Cerebellum (tissue), 4 donors: ENCODE measurements at places on chromosomes 7 and 10. TPM values are rescaled to one million over a fixed set of nuclear protein-coding genes. Genes with fewer than 3 reads are reported as not detected.

DNA sequence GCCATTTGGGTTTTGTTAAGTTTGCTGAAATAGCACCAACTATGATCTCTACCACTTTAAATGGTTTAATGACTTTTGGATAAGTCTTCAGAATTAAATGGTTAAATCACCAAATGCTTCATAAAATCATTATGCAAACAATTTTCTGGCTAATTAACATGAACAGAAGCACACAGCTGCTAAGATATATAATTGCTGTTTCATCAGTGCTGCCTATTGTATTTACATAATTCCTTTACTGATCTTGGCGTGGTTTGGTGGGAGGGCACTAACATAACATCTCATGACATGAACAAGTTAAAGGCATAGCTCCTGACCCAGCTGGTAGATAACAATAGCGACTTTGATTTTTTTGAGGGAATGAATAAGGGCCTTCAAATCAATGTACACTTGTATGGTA lies 94.1 kb downstream of the FZD1 start:
- DNase-seq = no peak

DNA sequence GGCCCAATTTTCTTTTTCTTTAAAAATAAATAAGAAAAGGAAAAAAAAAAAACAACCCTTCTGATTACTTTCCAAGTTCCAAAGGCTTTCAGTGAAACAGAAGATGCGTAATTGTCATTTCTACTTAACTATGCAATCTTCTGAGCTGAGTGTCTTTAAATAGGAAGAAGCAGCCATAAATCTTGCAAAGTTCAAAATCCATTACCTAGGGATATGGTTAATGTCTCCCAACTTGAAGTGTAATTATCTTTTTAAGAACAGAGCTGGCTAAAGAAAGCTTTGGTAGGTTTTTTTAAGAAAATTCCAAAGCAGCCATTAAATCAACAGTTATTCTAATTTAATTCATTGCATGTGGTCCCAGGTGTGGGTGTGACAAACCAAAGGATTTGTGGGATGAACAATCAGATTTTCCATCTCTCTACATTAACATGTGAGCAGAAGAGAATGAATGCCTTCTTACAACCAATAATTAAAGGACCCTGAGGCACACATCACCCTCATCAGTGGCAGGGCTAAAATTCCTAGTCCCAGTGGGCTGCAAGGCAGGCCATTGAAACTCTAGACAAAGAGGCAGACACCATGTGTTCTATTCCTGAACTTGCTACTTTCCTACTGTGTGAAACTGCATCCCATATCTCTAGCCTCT lies 419.2 kb downstream of the REEP3 start:
- no peak for DNase-seq

DNA sequence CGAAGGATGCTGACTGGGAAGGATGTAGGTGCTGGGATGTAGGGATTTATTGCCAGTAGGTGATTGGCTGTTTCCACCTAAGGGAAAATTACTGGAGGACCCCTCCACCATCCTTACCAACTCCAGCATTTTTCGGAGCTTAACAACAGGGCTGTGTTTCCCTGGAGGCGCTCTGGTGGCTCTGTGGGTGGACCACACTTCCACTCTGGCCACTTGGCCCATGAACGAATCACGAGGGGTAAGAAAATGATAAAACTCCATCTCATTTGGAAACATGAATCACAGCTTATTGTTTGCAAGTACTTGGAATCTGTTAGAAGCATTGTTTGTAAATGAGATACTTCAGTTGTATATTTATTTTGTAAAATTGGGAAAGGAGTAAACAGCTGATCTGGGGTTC lies 3.0 kb downstream of the DOCK1 start:
- DNase-seq = no peak

- DNase-seq = no peak
These were observed 58.6 kb upstream of the OPALIN start for GRCh38 chr10:96417441-96417840.

Gene XRCC2
- 10.0 TPM for total RNA-seq

- DNase-seq = peak; percentile 70
These were observed 52.7 kb upstream of the LAMB1 start for GRCh38 chr7:108055611-108056021.

DNA sequence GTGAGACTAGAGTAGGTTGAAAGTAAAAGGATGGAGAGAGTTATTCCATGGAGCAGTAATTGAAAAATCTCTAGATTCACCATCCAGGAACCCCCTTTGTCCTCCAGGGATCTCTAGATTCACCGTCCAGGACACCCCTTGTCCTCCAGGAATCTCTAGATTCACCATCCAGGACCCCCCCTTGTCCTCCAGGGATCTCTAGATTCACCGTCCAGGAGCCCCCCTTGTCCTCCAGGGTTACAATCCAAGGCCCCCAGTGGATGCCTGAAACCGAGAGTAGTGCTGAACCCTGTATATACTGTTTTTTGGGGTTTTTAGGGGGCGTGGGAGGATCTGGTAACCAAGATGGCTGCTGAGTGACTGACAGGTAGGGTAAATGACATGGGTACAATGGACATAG lies 38.3 kb upstream of the PPP2R2D start:
- DNase-seq = no peak

Gene PIK3CG
- total RNA-seq = 1.9 TPM
